ENCODE measurements at places on chromosomes 16 and 17. TPM values are rescaled to one million over a fixed set of nuclear protein-coding genes. Genes with fewer than 3 reads are reported as not detected.

SMIM36 gene
- total RNA-seq: not detected

TBC1D3C gene
- 1.6 TPM for total RNA-seq

GRCh38 chr16:85656351-85657266 is 32.1 kb downstream of the GINS2 start:
- no peak for DNase-seq

GRCh38 chr17:57068222-57068658 is 16.8 kb upstream of the AKAP1 start:
- DNase-seq: no peak

GRCh38 chr17:63722403-63722802 is 19.2 kb downstream of the STRADA start:
- DNase-seq: no peak

DNA sequence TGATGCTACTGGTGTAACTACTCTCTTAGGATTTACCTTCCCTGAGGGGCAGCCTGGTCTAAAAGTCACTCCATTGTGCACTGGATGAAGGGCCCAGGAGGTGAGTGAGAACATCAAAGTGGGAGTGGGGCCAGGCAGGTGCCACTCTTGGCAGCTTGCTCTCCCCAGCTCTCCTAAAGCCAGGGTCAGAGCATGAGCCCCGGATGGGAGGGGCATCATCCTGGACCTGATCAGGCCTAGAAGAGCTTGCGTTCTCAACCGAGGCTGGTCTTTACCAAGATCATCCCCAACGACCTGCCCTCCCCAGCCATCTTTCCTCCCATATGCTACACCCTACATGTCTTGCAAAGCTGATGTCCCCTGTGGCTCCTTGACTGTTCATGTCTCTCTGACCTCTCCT is 87.1 kb downstream of the AIPL1 start:
- no peak for DNase-seq

GRCh38 chr17:51200846-51201245 is 34.6 kb downstream of the NME2 start:
- DNase-seq: no peak

DNA sequence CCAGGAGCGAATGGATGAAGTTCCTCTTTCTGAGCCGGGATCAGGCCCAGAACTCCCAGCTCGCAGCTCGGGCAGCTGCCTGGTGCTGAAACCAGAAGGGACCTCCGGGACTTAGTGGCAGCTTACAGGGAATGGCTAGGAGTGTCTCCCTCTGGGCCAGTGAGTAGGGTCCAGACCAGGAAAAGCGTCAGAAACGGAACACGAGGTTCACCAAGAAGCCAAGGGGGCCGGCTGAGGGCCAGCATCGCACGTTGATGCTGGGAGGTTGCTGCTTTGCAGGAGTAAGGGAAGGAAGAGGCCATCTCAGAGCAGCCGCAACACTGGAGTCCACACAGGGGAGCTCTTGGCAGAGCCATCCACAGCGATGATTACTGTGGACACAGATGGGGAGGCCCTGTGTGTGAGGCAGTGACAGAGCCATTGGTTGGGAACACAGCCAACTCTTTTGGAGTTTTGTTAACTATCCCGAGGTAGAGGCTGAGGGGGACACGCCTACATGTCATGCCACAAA is 74.0 kb upstream of the CREBBP start:
- no peak for DNase-seq

DNA sequence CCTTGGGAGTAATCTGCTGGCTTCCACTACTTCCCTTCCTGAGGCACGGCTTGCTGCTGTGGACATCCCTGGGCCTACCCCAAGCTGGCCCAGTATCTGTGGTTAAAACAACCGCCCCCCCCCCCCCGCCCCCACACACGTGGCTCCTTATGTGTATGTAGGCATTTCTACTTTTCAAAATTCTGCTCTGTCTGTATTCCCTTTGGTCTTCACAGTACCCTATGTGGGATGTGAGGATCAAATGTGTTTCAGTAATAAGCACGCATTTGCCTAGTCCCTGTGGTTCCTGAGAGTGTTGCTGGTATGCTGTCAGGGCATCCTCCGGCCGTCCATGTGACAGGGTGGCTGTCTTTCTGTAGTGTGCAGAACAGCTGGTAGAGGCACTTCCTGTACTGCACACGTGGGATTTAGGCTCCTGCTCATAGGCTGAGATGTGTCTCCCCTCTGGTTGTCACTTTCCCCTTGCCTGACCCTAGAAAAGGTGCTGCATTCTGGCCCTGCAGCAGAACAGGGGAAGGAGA is 2.2 kb downstream of the NT5M start:
- DNase-seq: peak; percentile 46

DNA sequence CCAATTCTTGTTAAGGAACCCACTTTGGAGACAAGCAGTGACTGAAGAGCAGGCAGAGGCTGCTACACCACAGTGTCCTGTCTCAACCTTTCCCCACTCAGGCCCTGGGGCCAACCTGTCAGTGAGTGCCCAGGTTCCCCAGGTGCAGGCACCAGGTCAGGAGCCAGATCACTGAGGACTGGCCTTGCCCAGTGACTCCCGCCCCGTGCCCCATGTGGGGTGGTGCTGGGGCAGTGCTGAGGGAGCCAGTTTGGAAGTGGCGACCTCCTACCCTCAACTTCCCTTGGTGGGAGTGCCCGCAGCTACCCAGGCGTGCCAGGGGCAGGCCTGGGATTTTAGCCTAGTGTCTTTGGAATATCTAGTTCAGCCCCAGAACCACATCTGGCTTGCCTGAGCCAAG is 29.3 kb downstream of the SREBF1 start:
- DNase-seq: no peak

PDIA2 gene
- not detected for total RNA-seq

DNA sequence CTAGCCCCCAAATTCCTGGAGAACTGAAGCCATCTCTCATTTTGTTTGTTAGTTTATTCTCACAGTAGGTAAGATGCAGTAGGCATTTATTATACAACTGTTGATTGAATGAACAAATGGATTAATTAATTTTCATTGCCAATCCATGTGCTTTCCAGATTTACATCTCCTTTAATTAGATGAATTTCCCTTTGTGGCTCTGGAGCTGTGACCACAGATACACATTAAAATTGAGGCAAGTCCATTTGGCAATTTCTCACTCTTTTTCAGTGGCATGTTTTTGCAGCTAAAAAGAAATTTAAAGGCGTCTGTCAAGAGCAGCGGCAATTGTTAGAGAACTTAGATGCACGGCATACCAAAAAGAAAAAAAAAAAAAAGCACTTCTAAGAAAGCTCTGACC is 635.4 kb upstream of the SOX9 start:
- no peak for DNase-seq

- DNase-seq: no peak
These were observed 3.8 kb downstream of the OTOA start for GRCh38 chr16:21667575-21667974.

- no peak for DNase-seq
These were observed at the start of gene CRYBA1 for GRCh38 chr17:29246628-29247027. CRYBA1 (plus strand) TSS chr17:29246859; CDS start chr17:29246864, 5 bp downstream.

GRCh38 chr17:76445697-76446448 is 7.1 kb downstream of the UBE2O start:
- no peak for DNase-seq

HSD11B2 gene
- total RNA-seq: 1.1 TPM

TUBG2 gene
- 10.6 TPM for total RNA-seq

- DNase-seq: no peak
These were observed 10.5 kb upstream of the NUDT7 start for GRCh38 chr16:77711775-77712174.

TBX6 gene
- 0.71 TPM for total RNA-seq

DNA sequence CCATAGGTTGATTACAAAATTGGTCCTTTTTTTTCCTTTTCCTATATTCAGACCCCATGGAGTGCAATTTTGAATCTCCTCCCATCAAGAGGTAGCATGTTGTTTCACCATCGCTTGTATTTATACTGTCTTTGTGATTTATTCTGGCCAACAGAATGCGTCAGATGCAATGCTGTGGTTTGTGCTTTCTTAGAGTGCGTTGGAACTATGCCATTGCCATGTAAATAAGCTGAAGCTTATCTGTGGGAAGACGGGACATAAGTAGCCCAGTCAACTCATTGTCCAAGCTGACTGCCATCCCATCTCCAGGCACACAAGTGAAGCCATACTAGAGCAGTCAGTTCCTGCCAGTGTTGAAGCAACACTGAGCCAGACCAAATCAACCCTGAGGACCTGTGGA is 1339.3 kb upstream of the GOT2 start:
- DNase-seq: no peak

- DNase-seq: no peak
These were observed 33.7 kb downstream of the TANC2 start for GRCh38 chr17:62999736-63000135.

DNA sequence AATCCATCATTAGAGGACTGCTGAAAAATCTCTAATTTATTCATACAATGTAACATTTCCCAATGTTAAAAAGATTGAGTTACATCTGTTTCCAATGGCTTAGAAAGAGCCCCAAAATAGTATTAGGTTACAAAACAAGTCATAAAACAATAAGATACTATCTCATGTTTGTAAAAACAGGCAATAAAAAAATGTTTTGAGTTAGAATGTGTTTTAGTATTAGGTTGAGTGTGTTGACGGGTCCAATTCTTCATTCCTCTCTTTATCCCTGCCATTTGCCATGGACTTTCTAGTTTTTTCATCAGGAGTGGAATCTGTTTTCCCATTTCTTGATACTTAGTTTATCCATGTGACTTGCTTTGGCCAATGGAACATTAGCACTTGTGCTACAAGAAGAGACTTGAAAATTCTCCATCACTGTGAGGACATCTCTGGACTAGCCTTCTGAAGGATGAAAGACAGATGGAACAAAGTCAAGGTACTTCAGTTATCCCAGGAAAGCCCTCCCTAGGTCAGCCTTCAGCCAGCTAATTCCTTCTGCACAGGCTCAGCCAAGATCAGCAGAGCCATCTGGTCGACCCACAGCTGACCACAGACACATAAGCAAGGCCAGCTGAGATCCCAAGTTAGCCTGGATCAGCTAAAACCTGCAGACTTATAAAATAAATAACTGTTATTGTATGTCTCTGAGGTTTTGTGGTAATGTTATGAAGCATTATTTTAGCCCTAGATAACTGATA is 83.3 kb downstream of the HS3ST3A1 start:
- DNase-seq: no peak

- DNase-seq: no peak
These were observed 14.6 kb downstream of the EEF2K start for GRCh38 chr16:22220714-22221113.

GRCh38 chr17:21149621-21150020 is 22.9 kb downstream of the DHRS7B start:
- no peak for DNase-seq

DNA sequence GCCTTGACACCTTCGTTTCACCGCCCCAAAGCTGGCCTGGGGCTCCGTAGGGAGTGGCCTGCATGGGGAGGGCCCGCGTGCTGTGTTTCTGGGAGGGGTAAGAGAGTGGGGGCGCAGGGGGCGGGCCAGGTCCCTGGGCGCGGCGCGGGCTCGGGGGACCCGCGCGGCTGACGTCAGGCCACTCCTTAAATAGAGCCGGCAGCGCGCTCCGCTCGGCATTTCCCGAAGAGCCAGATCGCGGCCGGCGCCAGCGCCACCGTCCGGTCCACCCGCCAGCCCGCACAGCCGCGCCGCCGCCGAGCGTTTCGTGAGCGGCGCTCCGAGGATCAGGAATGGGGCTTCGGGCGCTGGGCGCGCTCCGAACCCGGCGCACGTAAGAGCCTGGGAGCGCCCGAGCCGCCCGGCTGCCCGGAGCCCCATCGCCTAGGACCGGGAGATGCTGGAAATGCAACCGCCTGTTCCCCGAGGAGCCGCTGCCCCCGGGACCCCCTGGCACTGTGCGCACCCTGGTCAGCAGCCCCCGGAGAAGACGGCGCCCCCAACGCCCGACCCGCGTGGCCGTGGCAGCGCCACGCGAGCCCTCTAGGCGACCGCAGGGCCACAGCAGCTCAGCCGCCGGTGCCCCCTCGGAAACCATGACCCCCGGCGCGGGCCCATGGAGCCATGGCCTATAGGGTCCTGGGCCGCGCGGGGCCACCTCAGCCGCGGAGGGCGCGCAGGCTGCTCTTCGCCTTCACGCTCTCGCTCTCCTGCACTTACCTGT is at the start of gene HS3ST2:
Gene HS3ST2, plus strand, starts transcription at position 215 of the 763 bp plus-strand sequence. Its CDS starts 449 bp downstream, at position 664.
- DNase-seq: no peak

DNA sequence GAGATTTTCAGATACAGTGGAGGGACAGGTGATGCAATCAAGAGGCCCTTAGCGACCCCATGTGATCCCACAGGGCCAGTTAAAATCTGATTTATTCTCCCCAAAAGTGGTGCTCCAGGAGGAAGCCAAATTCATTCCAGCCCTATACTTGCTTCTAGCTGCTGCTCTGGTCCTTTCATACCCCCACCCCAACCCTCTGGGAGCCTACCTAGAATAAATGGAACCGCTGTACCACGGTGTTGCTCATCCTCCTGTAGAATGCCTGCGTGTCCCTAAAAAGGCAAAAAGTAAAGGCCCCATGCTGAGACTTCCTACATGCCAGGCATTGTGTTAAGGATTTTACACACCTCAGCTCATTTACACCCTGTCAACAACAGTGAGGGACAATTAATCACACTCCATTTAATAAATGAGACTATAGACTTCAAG is 2.0 kb upstream of the RASL10B start:
- DNase-seq: no peak

DNA sequence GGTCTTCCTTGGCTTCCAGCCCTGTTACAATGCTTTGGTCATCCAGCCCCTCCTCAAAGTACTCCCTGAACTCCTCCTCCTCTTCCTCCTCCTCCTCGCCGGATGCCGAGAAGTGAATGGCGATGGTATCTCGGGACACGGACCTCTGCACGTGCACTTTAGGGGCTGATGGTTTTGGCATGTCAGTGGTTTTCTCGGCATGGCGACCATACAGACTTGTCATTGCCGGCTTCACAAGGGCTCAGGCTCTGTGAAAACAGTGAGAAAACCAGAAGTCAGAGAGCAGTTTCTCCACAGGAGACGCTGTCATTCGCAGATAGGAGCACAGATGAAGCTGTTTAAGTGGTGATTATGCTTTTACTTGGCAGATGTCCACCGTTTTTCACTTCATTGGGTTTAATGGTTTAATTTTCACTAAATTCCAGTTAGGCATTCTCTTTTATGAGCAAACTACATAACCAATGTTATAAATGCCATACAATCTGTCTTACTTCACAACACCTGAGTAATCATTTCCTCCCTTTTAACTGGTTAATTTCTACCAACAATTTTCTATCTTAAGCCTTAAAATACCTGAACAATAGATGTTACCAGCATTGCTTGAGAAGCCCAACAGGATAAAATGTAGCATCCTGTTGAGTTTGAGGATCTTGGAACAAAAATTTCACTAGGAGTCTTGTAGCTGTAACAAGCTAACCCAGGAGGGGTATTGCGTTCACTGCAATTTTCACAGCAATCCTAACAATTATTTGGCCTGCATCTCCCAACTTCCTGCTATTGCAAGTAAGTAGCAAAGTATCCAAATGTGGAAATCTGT is 48.9 kb downstream of the TEX2 start:
- DNase-seq: no peak

GRCh38 chr17:68777243-68777855 is 176.2 kb upstream of the FAM20A start:
- DNase-seq: peak; percentile 23

ADAMTS18 gene
- not detected for total RNA-seq

DNA sequence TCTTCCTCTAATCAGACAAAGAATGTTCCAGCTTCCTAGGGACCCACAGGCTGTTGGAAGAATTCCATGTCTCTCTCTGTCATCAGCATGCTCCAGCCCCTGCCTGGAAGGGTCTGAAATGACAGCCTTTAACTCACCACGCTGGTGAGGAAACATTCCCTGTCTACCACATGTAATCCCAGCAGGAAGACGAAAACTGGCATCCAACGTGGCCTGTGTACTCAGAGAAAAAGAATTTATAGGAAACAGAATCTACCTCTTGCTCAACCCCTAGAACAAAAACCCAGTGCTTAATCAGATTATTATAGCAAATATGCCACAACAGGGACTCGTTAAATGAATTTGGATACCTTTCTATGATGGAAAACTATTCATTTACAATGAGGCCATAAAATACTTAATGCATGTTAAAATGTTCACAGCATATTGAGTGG is 147.3 kb upstream of the FOXF1 start:
- no peak for DNase-seq
